Right hindlimb (tissue), 1 donor: ENCODE measurements at places on chromosomes 7 and 10.

DNA sequence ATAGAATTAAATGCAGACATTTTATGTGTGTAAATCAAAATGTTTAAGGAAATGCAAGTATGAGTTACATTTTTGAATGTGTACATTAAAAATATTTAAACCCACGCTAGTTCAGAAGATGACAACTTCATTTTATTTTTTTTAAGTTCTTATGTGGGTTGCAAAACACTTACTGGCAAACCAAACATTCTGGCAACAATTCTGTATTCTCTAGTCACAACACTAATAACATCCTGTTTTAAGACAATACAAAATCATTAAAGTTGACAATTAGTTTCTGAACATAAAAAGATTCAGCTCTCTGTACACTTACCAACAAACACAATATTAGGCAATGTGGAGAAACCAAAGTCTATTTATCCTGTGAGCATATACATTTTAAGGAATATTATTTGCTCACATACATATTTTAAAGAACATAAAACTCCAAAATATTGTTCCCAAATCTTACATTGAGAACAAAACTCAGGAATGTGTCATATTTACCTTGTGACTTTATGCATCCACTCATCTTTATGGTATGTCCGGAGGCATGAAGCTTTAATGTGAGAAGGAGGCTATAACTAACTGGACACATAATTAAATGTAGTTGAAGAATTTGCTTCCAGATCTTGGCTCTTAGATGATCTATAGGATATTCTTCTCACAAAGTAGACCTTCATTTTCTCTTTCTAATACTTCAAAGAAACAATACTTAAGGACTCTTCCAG lies 134.7 kb downstream of the DGKB start:
- DNase-seq, result no peak

DNA sequence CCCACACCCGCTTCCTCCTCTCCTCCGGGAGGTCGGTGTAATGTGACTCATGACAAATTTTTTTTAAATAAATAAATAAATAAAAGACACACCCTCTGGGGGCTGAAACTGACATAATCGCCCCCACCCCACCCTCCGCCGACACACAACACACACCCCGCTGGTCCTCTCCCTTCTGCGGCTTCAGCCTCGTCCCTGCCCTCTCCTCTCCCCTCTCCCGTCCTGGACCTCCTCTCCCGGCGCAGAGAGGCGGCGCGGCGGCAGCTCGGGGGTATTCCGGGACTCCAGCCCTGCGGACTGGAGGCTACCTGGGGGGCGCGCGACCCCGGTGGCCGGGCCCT lies 686 bp downstream of the ABI1 start:
- peak; percentile 81 for DNase-seq

DNA sequence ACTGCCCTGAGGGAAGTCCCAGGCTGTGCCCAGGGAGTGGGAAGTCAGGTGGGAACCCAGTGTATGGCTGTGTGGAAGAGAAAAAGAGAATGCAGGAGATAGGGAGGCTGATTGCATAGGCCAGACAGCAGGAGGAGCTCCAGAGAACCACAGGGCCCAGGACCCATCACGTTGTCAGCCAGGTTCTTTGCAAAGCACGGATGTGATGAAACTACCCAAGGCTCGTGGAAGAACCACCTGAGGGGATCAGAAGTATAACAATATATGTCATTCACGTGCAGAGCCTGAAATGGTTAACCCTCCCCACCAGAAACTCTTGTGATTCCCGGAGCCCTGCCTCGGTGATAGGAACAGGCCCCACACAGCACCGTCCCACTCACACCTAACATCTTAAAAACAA lies 83.6 kb downstream of the LARP4B start:
- DNase-seq, result no peak

GRCh38 chr10:17652585-17652984 lies 8.6 kb downstream of the STAM start:
- DNase-seq, result no peak

DNA sequence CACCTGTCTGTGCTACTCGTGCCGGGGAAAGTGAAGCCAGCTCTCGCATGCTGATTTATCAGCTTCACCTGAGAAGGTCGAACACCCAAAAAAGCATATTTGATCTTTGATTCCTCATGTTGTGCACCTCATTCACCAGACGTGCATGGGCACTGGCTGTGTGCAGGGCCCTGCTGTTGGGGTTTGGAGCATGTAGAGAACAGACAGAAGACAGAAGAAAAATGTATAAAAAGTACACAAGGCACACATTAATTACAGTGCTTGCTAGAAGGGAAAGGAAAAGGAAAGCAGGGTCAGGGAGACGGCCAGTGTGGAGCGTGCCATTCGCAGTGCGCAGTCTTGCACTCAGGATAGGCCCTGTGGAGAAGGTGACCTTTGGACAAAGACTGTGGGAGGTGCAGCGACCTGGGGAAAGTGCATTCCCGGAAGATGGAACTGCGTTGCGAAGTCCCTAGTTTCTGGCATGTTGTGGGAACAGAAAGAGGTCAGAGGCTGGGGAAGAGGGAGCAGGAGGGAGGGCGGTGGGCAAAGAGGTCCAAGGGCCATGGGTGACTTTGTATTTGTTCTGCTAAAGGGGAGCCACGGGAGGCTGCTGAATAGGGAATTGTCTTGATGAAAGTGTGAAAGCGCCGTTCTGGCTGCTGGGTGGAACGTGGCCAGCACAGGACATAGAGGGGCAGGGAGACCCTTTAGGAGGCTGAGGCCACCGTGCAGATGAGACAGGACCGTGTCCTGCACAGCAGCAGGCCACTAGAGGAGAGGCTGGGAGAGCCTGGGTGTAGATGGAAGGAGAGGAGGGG lies 232.8 kb downstream of the GLRX3 start:
- no peak for DNase-seq

DNA sequence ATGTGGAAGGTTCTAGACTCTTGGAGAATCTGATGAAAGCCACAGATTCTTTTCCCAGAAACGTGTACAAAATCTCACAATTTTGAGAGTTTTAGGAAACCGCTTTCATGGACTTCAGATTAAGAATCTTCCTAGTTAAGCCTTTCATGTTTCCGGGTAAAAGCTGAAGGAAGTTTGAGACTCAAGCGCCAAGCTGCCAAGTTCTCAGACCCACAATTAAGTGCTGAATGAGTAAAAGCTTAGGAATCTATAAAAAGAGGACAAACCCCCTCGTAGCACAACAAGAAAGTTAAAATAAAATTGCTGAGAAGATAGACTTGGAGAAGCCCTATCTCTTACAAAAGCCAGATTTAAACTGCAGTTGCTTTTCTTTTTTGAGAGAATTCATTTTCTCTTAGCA lies 99.6 kb downstream of the ST8SIA6 start:
- no peak for DNase-seq

DNA sequence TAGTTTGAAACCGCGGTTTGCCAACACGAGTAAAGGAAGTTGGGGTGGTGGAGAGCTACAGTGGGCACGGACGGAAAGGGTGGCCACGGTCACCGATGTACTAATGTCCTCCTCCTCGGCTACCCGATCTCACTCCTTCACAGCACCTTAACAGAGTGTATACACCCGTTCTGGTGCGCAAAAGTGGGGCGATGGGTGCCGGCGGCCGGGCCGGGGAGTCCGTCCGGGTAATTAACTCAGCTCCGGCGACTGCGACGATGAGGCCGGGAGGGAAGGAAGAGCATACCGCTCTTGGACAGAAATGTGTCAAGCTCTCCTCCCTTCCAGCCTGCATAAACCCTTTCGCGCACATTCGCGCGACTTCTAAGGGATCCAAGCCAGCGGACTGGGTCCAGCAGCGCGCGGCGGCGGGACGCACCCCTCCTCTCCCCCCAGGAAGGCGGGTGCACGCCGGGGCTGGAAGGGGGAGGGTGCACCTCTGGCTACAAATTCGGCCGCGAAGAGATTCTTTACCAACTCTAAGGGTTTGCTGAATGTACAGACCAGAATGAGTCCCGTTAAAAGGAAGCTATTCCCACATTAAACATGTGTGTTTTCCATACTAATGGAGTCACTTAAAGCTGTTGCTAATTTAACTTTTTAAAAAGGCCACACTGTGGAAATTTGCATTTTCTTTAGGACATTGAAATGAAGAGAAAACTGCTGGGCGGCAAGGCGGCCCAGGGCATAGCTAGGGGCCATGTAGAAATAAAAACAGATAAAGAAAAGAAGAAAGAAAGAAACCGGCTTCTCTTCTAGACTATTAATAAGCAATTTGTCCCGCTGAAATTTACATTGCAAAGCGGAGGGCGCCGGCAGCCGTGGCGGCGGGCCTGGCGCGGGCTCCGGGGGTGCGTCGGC lies 6.6 kb upstream of the EBF3 start:
- peak; percentile 89 for DNase-seq

- no peak for DNase-seq
Observed at GRCh38 chr7:39816462-39817060, 133.5 kb upstream of the CDK13 start.

GRCh38 chr10:3978761-3979160 lies 193.8 kb upstream of the KLF6 start:
- DNase-seq, result no peak

DNA sequence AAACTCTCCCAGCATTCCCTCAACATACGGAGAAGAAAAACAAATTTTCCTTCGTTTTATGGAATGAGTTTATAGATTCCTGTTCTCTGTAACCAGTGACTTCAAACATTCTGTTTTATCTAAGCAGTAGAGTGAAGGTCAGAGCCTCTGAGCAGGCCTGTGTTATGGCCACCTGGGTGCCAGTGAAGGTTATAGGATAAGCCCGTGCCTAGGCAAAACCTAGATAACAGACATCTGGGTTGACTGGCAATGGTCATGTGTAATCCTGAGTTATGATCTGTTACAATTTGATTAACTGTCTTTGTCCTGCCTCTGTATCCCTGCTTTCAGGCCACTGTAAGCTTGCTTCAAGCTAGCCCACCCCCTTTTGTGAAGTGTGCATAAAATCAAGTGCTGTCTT lies 8.3 kb downstream of the LSM5 start:
- DNase-seq, result no peak

DNA sequence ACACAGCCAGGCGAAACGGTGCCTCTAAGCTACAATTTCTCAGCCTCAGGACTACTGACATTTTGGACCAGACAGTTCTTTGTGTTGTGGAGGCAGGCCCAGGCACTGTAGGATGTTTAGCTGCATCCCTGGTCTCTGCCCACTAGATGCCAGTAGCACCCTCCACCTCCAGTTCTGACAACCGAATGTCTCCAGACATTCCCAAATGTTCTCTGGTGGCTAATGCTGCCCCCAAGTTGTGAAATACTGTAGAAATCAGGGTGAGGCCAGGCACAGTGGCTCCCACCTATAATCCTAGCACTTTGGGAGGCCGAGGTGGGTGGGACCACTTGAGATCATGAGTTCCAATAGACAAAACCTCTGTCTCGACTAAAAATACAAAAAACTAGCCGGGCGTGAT lies 18.2 kb downstream of the HNRNPF start:
- DNase-seq, result no peak

- no peak for DNase-seq
Observed at GRCh38 chr7:36764929-36765328, 40.6 kb upstream of the AOAH start.

DNA sequence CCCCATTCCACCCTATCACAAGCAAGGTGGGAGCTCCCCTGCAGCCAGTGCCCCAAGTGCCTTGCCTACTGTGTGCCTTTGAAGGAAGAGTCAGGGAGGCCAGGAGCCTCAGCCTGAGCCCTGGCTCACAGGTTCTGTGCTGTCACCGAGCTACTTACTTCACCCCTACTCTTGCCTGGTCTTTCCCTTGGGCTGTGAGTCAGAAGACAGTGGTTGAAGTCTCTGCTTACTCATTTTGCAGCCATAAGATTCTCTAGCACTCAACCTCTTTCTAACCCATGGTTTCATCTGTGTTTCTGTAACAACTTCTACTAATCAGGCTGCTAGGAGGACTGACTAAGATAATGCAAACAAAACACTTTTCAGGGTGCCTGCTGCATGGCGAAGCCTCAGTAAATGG lies 114.5 kb downstream of the PLCE1 start:
- no peak for DNase-seq

GRCh38 chr7:45048748-45049147 lies 40.0 kb downstream of the NACAD start:
- DNase-seq, result no peak

GRCh38 chr7:157445956-157446295 lies 109.1 kb downstream of the DNAJB6 start:
- DNase-seq, result no peak

DNA sequence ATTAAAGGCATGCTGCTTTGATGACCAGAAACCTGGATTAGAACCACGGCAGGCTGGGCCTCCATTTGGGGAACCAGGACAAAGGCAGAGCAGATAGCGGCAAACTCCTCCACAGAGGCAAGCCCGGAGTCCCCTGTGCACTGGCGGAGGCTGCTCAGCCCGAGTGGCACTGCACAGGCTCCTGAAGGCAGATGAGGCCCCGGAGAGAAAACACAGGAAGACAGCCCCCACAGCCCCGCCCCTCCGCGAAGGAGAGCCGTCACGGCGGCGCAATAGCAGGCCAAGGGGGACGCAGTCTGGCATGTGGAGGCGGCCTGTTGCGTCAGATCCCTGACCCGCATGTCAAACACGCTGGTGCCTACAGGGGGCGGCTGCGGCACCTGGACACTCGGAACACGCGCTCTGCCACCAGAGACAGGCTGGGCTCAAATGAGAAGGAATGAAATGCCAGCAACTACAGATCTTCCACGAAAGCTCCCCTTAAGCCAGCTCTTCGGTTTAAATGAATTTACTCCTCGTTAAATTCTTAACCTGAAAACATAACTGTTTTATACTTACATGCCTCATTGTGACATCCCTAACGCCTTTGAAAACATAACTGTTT lies 128.5 kb downstream of the MAD1L1 start:
- peak; percentile 88 for DNase-seq

DNA sequence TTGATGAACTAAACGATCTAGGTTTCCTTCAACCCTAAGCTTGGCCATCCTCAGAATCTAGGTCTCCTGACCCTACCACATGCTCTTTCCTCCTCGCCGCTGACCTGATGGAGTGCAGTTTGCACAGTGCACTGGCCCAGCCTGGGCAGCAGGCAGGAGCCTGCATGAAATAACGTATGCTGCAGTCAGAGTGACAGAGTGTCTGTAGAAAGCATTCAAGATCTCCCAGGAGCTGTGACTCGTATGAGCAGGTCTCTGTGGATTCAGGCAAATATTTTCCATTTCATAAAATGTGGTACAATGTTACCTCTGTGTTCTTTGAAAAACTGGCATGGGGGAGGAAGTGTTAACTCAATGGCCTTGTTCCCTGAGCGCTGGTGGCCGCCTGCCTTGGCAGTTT lies 441.8 kb downstream of the RPS24 start:
- DNase-seq, result no peak

DNA sequence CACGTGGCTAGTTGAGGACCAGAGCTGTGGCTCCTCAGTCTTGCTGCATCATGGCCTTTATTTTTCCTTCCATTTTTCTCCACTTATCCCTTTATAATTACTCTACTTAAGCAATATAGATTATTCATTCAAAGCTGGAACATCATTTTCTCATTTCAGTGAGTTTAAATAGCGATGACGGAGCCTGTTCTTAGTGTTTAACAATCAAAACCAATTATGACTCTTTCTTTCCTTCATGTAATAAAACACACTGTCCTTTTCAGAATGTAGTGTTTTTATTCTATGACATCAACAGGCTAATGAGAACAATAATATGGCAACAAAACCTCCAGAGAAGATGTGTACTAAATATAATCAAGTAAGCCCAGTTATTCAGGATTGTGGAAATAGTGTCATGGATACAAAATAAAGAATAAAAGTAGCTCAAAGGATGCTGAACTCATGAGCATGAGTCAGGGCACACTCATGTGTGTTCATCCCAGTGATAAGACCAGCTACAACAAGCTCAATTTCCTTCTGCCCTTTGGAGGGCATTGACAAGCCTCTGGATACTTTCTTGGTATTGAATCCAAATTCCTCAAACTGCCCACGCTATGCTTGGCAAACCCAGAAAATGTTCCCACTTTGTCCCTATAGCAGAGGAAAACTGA lies 188.4 kb downstream of the CYP26A1 start:
- no peak for DNase-seq

GRCh38 chr7:42690794-42691639 lies 220.9 kb downstream of the C7orf25 start:
- peak; percentile 53 for DNase-seq
